MM.1S (cell line): ENCODE measurements at places on chromosomes 13 and 19.

GRCh38 chr13:99655351-99656091 lies 154.2 kb downstream of the TM9SF2 start:
- DNase-seq = no peak

DNA sequence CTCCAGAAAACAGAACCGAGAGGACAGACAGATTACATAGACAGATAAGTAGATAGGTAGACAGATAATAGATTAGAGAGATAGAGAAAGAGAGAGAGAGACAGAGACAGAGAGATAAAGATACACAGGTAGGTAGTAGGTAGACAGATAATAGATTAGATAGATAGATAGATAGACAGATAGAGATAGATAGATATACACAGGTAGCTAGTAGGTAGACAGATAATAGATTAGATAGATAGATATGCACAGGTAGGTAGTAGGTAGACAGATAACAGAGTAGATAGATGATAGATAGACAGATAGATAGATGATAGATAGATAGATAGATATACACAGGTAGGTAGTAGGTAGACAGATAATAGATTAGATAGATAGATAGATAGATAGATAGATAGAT lies 10.1 kb downstream of the FFAR2 start:
- DNase-seq = no peak

GRCh38 chr19:45049073-45049736 lies 10.4 kb downstream of the CLASRP start:
- DNase-seq = peak; percentile 77

GRCh38 chr13:50393628-50394027 lies 378.4 kb downstream of the KCNRG start:
- no peak for DNase-seq

GRCh38 chr19:50326101-50326664 lies 3.0 kb downstream of the KCNC3 start:
- DNase-seq = no peak

DNA sequence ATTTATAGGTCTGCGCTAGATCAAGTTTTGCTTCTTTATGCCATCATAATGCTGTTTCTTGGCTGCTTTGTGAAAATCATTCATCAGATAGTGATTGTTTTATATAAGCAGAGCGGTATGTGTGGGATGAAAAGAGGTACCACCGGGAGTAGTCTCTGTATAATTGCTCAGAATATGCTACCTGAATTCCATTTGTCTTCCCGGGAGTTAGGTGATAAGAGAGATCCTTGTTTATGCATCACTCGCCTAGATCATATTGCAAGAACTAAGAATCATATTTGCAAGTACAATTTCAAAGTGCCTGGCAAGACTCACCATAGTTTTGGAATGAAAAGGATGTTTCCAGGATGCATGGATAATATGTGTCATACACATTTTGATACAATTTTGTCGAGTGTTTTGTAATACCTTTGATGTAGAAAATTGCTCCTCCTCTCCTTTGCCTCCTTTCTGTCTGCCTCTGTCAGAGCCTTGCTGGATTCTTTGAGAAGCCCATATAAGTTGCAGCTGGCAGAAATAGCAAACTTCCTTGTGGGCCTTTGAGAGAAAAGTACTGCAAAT lies 1306.0 kb upstream of the SLC10A2 start:
- no peak for DNase-seq

DNA sequence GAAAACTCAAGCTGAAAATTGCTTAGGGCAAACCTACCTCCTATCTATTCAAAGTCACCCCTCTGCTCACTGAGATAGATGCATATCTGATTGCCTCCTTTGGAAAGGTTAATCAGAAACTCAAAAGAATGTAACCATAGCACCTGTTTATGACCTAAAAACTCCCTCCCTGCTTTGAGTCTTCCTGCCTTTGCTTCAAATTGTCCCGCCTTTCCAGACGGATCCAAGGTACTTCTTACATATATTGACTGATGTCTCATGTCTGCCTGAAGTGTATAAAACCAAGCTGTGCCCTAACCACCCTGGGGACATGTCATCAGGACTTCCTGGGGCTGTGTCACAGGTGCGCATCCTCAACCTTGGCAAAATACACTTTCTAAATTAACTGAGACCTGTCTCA lies 118.6 kb downstream of the TBC1D4 start:
- DNase-seq = no peak

- no peak for DNase-seq
Observed at GRCh38 chr19:8459520-8460270, 14.9 kb downstream of the HNRNPM start.

GRCh38 chr19:13553880-13554400 lies 47.7 kb upstream of the CACNA1A start:
- no peak for DNase-seq

GRCh38 chr19:17873786-17874757 lies 2.3 kb downstream of the SLC5A5 start:
- DNase-seq = peak; percentile 12

GRCh38 chr13:37074703-37075102 lies 15.2 kb upstream of the SUPT20H start:
- DNase-seq = peak; percentile 8

DNA sequence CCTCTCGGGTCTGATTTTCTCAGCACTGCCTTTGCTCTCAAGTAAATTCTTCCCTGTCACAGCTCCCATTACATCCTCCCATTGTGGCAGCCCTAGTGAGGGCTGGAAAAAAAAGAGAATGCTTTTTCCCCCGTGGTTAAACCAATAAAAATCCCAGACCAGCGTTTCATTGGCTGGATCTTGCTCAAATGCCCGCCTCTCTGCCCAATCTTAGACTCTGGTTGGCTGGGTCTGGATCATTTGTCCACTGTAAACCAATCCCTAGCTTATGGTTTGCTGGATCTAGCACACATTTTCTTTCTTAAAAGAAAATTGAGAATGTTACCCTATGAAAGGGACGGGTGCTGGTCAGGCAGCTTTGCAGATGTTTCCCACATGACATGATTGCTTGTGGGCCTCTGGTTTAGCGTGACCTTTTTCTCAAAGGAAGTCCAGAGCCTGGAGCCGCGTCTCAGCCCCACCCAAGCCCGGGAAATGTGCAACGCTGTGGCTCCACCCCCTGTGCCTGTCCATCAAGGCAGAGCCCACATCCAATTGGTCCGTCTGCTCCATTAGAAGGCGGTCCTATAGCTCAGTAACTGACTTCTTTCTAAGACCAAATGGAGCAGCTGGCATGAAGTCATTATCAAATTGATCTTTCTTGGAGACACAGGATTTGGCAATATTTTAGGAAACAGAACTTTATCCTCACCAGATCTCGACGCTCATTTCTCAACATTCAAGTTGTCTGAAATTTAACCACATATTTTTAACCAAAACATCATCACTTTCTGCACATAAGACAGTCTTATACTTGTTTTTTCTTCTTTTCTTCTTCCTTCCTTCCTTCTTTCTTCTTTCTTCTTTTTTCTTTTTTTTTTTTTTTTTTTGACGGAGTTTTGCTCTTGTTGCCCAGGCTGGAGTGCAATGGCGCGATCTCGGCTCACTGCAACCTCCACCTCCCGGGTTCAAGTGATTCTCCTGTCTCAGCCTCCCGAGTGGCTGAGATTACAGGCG lies 2.6 kb upstream of the MCEMP1 start:
- peak; percentile 66 for DNase-seq

- DNase-seq = no peak
Observed at GRCh38 chr19:51098365-51099046, 9.7 kb downstream of the CTU1 start.

- DNase-seq = no peak
Observed at GRCh38 chr19:49690079-49690655, 749 bp upstream of the CPT1C start.

DNA sequence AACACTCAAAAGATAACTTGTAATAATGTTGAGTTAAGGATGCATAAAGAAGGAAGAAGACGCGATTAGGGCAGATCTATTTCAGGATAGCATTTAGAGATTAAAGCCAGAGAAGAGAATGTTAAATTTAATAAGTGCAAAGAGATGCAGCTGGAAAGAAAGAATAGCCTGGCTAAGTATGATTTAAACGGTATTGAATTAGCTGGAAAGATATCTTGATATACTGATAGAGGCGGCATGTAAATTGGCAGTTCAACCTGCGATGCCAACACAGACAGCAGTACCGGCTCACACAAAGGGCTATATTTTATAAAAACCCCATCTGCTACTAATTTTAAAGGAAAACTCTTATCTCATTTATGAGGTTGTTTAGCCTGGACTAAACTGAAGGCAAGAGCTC lies 121.4 kb downstream of the ENOX1 start:
- no peak for DNase-seq

DNA sequence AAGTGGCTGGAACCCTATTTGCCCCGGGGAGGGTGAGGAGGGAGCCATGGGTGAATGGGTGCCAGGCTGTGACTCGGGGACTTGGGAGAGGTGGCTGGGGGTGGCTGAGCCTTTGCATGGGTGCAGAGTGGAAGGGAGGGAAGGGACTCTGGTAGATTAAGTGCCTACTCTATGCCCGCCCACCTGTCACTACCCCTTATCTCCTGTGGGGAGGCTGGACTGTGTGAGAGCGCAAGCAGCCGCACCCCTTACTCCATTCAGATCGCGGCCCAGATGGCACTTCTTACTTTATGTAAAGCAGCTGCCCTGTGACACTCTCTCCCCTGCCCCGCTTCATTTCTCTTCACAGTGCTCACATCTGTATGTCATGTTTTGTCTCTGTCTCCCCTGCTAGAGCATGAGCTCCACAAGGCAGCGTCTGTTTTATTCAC lies 2.9 kb downstream of the KASH5 start:
- no peak for DNase-seq

GRCh38 chr13:57832187-57832586 lies 200.6 kb downstream of the PCDH17 start:
- no peak for DNase-seq

GRCh38 chr13:97257800-97258799 lies 36.0 kb downstream of the MBNL2 start:
- peak; percentile 38 for DNase-seq

GRCh38 chr19:11624069-11624463 lies 26.8 kb downstream of the ZNF627 start:
- DNase-seq = no peak

DNA sequence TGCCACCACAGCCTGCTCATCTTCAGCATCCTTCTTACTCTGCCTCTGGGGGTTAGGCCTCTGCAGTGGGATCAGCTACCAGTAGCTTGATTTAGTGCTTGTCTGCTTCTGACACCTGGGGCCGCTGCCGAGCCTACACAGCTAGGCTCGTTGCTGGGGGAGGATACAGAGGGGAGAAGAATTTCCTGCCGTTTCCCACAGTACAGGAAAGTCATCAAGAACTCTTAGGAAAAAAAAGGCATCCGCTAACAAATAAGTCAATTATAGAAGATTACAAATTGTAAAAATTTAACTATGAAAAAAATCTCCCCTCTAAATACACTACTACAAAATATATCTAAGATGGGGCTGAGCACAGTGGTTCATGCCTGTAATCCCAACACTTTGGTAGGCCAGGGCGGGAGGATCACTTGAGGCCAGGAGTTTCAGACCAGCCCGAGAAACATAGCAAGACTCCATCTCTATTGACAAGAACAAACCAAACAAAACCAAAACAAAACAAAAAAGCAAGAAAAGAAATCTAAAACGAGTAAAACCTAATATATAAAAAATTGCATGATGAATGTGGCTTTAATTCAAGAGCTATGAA lies 26.7 kb downstream of the LATS2 start:
- DNase-seq = no peak

GRCh38 chr13:48304143-48304876 lies 759 bp downstream of the RB1 start:
- DNase-seq = peak; percentile 31
